Stimulated activated CD4-positive, alpha-beta T cell treated with anti-CD3 and anti-CD28 coated beads, Interleukin-1b, Interleukin-23, amount 100 ng/mL, for 1 hour (primary cell): ENCODE measurements at places on chromosomes 3 and 15.

DNA sequence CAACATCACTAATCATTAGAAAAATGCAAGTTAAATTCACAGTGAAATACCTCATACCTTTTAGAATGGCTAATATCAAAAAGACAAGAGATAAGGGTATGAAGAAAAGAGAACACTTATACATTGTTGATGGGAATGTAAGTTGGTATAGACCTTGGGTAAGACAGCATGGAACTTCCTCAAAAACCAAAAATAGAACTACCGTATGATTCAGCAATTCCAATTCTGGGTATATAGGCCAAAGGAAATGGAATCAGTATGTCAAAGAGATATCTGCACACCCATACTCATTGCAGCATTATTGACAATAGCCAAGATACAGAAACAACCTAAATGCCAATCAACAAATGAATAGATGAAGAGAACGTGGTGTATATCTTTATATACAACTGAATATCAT lies 166.8 kb upstream of the LRRN1 start:
- no peak for DNase-seq

- DNase-seq, result no peak
These were observed 1340.1 kb upstream of the EPHA6 start for GRCh38 chr3:95474338-95474737.

DNA sequence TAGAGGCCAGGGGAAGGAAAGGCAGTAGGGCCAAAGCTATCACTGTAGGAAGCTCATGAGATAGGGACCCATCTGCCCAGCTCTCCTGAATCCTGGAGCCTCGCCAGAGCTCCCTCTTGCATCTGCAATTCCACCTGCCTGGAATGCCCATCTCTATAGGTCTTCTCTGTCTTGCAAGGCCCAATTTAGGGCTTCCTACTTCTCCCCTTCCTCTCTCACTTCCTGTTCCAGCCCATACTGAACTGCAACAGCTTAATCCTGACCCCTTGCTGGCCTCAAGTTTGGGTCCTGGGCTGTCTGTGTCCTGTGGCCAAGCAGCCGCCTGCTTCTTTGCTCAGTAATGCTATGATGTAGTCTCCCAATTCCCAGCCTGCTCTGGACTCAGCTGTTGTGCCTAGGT lies 3.6 kb upstream of the PTPN23 start:
- DNase-seq, result no peak

DNA sequence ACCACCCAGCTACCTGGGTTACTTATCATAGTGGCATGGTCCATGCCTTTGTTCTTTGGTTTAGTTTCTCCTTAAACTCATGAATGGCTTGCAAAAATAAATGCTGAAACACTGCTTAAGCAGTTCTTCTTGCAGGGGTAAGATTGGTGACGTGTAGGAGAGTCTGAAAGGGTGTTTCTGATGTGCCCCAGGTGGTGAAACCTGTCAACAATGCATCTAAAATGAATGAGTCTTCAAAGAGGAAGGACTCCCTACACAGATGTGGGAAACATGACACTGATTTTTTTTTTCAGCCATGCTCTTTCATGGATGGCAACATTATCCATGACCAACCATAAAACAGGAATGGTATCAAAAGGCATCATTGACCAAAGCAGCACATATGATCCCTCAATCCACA lies 72.0 kb downstream of the KCNH8 start:
- no peak for DNase-seq

- no peak for DNase-seq
These were observed 104.4 kb downstream of the RPL22L1 start for GRCh38 chr3:170765419-170766078.

GRCh38 chr3:18687286-18687685 lies 262.1 kb upstream of the SATB1 start:
- no peak for DNase-seq

DNA sequence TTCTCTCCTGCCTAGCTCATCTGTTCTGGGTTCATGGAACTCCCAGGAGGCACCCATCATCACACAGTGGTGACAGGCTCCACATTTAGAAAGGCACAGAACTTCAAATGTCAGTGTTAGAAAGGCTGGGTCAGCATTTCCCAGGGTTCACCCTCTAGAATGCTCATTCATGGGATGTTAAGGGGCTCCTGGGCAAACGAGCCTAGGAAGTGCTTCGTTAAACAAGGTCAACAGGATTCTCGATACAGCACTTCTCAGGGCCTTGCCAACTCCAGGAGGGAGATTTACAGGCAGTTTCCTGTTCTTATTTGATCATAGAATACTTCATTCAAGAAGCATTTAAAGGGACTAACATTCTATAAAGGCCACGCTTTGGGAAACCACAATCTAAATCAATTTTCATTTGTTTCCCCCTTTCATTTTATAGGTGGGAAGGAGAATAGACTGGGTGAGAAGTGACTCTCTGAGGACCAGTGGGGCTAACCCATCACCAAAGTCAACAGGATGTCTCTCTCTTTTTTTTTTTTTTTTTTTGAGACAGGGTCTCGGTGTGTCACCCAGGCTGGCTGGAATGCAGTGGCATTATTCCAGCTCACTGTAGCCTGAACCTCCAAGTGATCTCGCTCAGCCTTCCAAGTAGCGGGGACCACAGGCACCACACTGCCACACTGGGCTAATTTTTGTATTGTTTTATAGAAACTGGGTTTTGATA lies 14.3 kb downstream of the IGDCC4 start:
- no peak for DNase-seq

- no peak for DNase-seq
These were observed 190.8 kb downstream of the PDCD6IP start for GRCh38 chr3:33989229-33989628.

DNA sequence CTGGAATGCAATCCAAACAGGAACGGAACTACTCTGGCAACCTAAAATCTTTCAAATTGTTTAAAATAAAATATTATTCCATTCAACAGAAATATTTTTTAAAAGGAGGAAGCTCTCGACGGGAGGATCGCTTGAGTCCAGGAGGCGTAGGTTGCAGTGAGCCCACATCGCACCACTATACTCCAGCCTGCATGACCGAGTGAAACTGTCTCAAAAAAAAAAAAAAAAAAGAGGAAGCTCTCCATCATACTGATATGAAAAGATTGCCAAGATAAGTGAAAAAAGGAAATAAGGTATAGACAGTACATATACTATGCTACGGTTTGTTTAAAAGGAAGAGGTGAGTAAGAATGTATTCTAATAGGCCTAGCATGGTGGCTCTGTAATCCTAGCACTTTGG lies 3.6 kb downstream of the RAD18 start:
- DNase-seq, result no peak

- no peak for DNase-seq
These were observed 117.7 kb upstream of the FOXB1 start for GRCh38 chr15:59886441-59886840.

DNA sequence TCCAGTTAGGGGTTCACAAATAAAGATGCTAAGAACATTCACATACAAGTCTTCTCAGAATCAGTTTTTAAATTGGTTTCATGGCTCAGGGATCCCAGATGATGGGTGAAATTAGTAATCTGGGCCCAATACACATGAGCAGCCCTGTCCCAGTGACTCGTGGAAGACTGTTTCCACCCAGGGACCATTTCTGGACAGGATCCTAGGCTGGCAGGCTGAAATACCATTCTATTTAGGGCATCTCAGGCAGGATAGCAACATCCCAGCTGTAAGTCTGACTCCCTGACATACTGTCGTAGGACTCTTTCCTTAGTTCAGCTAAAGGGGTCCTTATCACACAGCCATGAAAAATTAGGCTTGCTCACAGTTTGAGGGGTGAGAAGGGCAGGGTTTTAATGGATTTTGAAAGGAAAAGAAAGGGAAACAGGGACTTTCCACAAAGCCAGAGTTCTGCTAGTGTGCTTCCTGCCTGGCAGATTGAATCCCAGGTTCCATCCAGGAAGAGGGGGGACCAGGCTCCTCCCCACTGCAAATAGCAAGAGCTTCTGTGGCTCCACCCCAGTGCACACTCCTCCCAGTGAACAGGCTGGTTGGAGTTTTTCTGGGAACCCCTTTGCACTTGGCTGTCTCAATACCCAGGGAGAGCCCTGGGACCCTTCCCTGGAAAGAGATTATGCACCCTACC lies 41.3 kb upstream of the LYZL4 start:
- DNase-seq, result no peak

- DNase-seq, result no peak
These were observed 235.7 kb downstream of the SLC9A9 start for GRCh38 chr3:143612541-143612940.

DNA sequence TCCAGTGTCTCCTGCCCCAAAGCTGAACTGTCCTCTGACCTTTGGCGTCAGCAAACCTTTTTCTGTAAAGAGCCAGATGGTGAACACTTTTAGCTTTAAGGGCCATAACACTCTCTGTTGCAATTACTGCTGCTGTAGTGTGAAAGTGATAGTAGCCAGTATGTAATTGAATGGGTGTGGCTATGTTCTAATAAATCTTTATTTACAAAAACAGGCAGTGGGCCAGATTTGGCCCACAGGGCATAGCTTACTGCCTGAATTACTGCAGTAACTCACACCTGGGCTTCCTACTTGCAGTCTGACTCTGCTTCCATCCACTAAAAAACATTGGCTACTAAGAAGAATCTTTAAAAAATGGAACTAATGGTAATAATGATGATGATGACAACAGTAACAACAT lies 68.0 kb upstream of the SLC6A11 start:
- no peak for DNase-seq

DNA sequence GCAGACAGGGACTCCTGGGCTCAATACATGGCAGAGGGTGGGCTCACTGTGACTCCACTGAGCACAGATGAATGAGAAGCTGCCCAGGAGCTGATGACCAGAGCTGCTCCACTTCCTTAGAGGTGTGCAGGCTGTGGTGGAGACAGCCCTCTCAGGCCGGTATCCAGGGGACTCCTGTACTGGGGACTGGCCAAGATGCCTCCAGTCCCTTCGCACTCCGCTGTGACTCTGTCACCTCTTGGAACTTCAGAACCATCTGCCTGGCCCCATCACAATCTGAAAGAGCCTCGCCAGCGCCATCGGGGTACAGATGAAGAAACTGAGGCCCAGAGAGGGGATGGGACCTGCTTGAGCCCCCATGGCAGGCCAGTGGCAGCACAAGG lies 111.2 kb downstream of the ETFA start:
- DNase-seq, result no peak

- DNase-seq, result no peak
These were observed 48.7 kb upstream of the SKOR1 start for GRCh38 chr15:67776600-67776999.

GRCh38 chr15:96346409-96346970 lies 16.0 kb downstream of the NR2F2 start:
- no peak for DNase-seq

GRCh38 chr3:176431991-176432390 lies 765.3 kb downstream of the TBL1XR1 start:
- DNase-seq, result no peak

DNA sequence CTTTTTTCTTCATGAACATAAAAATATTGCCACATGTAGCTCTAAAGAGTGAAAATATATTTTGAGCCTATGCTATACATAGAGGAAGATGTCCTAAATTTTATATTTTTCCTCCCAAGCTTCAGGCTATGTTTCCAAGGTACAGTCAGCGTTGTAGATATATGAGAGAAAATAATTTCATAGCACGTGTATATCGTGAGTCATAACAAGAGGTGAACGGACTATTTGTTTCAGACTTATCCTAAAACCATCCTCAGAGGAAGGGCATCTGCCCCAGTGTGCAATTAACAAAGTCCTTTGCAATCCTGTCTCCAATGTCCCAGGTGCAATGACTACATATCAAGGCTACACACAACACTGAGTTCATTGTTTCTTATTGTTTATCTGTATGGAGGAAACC lies 177.3 kb upstream of the ARRDC4 start:
- no peak for DNase-seq

DNA sequence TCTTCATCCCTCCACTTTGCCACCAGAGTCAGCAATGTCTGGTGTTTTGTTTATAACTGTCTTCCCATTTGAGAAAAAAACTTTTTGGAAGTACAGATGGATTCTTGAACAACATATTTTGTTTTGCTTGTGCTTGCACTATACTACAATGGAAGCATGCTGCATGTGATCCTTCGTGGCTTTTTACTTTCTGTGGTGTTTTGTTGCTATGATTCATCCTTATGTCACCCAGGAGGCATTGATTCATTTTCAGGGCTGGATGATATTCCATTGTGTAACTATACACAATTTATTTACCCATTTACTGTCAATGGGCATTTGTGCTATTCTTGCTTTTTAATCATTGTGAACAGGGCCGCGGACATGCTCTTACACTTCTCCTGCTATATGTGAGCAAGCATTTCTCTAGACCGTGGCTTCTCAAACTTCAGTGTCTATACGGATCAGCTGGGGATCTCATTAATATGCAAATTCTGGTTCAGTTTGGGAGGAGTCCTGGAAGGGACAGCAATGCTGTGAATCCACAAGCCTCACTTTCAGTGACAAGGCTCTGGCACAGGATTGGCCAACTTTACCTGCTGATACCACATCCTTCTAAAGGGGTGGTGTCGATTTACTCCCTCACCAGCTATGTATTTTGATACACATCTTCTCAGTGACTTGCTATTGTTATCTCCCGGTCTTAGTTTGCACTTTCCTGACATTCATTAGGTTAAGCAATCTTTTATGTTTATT lies 65.9 kb downstream of the POLR2M start:
- DNase-seq, result no peak

DNA sequence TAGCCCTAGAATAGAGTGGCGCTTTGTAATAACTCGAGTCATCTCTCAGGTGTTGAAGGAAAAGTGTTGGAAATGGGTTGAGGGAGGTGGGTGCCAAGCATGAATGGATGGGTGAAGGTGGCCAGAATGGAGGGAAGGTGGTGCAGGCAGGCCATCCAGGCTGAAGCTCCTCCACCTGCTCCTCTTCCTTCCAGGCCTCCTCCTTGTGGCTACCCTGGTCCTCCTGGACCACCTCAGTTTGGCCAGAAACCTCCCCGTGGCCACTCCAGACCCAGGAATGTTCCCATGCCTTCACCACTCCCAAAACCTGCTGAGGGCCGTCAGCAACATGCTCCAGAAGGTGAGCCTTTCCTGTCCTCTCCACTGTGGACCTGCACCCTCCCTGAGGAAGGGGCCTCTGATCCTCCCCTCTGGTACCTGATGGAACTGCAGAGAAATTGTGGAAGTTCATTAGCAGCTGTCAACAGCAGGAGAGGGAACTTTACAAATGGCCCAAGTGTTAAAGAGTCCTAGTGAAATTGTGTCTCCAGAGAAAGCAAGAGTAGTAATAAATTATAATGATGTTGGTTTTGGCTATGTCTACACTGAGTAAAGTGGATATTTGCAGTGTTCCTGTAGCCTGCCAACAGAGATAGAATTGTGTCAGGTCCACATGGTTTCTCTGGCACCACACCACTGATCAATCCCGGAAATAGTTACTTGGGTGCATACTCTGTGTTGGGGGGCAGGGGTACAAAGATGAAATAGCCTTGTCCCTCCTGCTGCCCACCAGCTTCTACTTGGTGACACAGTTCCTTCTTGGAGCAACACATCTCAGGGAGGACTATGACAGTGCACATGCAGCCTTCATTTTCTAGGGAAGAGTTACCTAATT lies 1.6 kb downstream of the IL12A start:
- no peak for DNase-seq

- no peak for DNase-seq
These were observed 91.7 kb upstream of the PDZRN3 start for GRCh38 chr3:73716418-73716817.
